ENCODE measurements at places on chromosomes 2 and 18.

DNA sequence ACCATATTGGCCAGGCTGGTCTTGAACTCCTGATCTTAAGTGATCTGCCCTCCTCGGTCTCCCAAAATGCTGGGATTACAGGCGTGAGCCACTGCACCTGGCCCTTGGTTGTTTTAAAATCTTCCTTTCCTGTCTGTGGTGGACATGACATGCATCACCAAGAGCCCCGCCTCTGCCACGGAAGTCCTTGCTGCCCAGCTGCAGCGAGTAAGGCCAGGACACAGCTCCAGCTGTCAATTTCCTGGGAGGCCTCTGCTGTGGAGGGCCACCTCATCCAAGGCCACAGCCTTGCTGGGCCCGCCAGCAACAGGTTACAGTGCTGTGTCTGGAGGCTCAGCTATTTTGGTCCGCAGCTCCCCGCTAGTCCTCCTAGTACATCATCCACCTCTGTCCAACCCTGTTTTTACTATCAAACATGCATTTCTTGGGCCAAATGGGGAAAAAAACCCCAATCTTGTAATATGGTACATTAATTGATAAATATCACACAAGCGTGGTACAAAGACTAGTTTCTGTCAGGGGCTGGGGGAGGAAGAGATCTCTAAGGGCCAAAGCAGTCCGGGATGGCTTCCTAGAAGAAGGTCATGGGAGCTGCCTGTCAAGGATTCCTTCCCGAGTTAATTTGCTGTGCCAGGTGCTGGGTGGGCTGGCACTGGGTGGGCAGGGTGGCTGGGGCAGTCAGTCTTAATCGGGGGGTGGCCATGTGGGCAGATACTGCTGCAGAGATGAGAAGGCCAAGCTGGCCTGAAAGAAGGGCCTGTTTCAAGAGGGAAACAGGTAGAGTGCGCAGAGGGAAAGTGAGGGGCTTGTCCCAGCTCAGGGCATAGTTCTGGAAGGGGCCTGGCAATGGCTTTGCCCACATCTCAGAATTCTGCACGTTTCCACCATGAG, 100.5 kb downstream of the INHBB start:
- DNase-seq, result no peak

GRCh38 chr2:150885236-150885635, 376.4 kb downstream of the RBM43 start:
- DNase-seq, result no peak

DNA sequence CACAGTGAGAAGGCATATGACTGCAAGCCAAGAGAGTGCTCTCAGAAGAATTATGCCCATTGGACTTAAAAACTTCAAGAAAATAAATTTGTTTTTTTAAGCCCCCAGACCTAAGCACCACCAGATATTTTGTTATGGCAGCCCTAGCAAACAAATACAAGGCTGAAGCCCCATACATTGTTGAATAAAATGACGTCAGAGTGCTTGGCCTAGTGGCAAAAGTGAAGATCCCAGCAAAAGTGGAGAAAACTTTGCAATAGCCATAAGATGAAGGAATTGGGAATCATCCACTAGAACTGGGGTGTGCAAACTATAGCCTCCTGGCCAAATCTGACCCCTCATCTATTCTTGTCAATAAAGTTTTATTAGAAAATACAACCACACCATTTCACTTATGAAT, 517.5 kb downstream of the IRS1 start:
- no peak for DNase-seq

DNA sequence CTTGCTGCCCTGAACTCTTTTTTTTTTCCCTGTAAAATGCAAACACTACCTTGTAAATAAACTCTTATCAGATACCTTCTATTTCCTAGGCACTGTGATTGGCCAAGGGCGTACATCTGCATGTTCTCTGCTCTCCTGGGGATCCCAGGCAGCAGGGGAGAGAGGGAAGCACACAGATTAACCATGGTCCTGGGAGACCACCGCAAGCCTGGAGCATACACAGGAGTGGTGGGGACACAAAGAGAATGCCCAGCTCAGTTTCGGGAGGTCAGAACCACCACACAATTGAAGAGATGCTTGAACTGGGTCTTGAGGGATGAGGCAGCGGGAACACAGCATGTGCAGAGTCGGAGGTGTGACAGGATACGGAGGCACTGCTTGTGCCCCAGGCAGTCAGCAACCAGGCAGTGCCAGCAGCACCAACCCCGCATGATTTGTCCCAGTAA, 2.1 kb downstream of the GREB1 start:
- DNase-seq, result no peak

GRCh38 chr2:121699421-121700333, 37.0 kb downstream of the NIFK start:
- DNase-seq, result peak; percentile 34

DNA sequence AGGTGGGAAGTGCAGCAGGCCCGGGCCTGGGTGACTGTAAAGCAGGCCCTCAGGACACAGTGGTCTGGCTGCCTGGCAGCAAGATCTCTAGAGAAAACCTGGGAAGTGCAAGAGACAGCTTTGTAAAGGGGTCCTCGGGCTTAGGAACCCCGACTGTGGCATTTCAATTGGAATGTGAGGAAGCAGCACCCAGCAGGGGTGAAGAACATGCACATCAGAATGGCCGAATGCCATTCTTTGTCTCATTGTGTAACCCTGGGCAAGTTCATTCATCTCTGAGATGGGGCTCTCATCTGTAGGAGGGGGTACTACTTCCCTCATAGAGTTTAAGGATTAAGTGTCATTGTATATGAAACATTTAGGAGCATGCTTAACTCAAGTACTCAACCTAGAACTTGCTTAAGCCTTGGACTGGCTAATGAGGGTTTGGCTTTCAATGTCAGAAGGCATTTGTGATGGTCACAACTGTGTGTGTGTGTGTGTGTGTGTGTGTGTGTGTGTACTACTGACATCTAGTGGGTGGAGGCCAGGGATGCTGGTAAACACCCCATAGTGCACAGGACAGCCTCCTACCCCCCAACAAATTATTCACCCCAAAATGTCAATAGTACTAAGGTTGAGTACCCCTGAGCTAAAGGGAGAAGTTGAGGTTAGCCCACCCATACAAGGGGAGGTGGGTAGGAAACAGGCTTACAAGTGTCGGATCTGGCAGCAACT, 29.3 kb downstream of the MEX3C start:
- DNase-seq, result no peak

GRCh38 chr2:237618449-237618848, 8.9 kb upstream of the LRRFIP1 start:
- DNase-seq, result peak; percentile 78

- no peak for DNase-seq
Measured at GRCh38 chr2:143842836-143843235, 677.1 kb downstream of the ZEB2 start.

DNA sequence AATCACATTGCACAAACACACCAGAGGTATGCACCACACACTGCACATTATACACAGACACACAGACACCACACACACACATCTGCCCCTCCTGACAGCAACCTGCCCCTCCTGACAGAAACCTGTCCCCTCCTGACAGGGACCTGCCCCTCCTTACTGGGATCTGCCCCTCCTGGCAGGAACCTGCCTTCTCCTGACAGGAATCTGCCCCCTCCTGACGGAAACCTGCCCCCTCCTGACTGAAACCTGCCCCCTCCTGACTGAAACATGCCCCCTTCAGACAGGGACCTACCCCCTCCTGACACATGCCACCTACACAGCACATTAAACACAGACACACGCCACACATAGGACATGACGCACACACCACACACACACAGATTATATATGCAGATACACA, 88.9 kb downstream of the PXDN start:
- peak; percentile 10 for DNase-seq

GRCh38 chr18:56637711-56638231, 621 bp downstream of the TXNL1 start:
- DNase-seq, result no peak

GRCh38 chr2:18980786-18981430, 377.5 kb downstream of the OSR1 start:
- no peak for DNase-seq

- no peak for DNase-seq
Measured at GRCh38 chr2:36459725-36460137, 104.2 kb downstream of the CRIM1 start.

GRCh38 chr2:113136828-113137775, 9.7 kb downstream of the IL1RN start:
- DNase-seq, result no peak

DNA sequence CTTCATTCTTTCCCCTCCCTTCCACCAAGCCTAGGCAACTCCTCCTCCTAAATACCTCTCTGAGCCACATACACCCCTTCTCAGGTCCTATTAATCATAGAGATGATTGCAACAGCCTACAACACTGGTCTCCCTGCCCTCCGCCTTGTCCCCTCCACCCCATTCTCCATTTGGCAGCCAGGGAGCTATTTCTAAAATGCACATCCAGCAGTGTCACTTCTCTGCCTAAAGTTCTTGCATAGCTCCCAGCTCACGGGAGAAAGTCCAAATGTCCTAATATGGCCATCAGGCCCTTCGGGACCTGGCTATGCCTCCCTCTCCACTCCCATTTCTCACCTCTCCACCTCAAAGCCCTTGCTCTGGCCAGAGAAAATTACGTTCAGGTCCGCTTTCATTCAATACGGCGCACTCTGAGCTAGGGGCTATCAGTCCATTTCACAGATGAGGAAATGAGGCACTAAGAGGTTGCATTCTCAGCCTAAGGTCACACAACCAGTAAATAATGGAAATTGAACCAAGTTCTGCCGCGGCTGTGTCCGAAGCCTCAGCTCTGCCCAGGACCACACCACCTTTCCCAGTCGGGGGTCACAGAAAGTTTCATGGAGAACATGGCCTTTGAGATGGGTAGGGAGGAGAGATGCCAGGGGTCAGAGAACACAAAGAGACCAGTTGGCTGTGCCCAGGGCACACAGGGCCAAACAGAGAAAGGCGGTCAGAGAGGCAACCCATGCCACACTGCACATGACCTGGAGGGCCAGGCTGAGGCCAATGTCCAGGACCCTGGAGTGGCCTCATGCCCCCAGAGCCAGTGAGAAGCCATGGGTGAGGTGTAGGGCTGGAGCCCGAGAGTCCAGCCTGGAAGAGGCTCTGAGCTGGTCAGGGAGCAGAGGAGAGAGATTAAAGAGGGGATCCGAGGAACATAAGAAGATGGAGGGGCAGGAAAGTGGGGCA, 72.8 kb downstream of the TNS1 start:
- no peak for DNase-seq

DNA sequence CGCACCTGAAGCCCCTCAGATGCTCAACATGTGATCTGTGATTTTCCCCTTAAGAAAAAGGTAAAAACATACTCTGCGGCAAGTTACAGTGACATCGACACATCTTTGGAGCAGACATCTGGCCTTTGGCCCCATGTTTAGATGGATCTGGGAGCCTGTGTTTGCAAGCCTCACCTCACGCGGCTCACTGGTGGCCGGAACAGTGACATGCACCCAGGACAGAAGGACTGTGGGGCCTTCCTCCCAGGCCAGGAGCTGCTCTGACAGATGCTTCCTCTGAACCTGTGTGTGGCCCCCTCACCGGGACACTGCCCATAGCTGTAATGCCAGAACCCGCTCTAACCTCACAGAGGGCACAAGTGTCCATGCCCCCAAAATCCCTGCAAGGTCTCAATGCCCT, 13.1 kb downstream of the PASK start:
- DNase-seq, result no peak

GRCh38 chr2:30960213-30960612, 153.0 kb upstream of the CAPN13 start:
- DNase-seq, result no peak

DNA sequence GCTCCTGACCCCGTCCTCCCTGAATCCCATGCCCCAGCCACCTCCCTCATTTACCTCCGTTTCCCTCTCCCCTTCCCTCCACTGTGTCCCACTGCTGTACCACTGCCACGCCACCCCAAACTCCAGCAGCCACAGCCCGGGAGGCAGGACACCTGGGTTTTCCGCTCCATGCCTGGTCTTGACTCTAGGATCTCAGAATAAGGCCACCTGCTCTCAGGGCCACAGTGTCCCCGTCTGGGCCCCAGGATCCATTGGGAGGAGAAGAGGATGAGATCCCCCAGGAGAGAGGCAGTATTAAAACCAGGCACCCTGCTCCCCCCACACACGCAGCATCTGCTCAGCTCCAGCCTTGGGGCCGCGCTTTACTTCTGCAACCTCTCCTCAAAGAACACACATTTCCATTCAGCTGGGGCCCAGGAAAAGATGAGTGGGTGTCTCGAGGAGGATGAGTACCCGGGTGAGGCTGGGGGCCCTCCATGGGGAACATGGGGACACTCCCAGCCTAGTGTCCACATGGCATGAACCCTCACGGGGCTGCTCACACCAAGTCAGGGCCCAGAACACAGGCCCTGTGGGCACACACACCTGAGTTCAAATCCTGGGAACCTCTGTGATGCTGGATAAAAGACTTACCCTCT, 32.8 kb upstream of the TNS1 start:
- DNase-seq, result no peak

- DNase-seq, result peak; percentile 48
Measured at GRCh38 chr18:75205514-75206132, 3.3 kb downstream of the PTGR3 start.

- DNase-seq, result no peak
Measured at GRCh38 chr2:192544371-192544955, 349.7 kb upstream of the TMEFF2 start.

DNA sequence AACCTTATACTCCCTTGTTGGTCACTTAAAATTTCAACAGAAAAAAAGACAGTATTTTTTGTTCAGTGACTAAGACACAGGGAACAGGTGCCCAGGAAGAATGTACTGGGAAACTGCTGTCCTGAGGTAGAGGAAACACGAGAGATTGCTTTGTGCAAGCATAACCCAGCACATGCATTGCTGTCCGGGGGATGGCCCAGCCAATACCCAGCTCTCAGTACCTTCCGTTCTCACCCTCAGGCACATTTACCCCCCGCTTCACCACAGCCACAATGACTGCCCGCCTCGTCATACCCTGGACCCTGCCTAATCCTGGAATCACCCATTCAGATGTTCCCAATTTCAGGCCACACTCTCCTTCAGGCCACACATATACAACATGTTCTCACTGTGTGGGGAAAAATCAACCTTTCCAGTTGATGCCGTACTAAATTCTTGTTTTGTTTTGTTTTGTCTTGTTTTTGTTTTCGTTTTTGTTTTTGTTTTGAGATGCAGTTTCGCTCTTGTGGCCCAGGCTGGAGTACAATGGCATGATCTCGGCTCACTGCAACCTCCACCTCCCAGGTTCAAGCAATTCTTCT, 140.7 kb downstream of the ESCO1 start:
- DNase-seq, result no peak

Data from right hindlimb (tissue), 1 donor.